ENCODE measurements at places on chromosomes 7 and 10.

DNA sequence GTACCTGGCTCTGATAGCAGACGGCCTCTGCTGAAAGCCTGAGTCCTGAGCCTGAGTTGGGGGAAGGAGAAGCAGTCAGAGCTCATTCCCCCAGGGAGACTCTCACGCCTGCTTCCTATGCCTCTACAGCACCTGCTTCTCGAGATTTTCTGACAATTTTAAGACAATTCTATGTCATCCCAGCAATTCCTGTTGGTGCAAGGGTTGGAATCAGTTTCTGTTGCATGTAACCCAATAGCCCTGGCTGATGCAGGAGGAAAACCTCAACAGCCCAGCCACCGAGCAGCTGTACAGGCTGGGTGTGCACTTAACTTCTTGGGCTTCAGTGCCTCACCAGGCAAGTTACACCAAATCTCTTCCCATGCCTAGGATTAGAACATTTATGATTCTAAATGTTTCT, 134.7 kb downstream of the GLI3 start:
- DNase-seq = no peak

- peak; percentile 34 for DNase-seq
These were observed 173.8 kb downstream of the TRIL start for GRCh38 chr7:28784171-28784902.

DNA sequence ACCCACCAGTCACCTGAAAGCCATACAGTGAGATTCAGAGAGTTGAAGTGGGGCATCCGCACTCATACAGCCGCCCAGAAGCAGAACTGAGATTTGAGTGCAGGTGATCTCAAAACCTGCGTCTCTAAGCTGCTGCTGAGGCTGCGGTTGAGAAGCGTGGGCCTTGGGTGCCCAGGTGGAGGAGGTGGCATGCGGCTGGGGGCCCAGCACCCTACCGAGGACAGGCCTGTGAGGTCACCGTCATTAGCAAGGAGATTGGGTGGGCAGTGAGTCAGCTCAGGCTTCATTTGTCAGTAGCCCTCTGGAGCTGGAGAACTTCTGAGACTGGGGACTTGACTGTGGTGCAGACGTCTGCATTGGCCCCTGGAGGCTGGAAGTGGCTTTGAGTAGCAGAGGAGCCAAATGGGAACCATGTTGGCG, 29.8 kb downstream of the ZMIZ1 start:
- DNase-seq = no peak

DNA sequence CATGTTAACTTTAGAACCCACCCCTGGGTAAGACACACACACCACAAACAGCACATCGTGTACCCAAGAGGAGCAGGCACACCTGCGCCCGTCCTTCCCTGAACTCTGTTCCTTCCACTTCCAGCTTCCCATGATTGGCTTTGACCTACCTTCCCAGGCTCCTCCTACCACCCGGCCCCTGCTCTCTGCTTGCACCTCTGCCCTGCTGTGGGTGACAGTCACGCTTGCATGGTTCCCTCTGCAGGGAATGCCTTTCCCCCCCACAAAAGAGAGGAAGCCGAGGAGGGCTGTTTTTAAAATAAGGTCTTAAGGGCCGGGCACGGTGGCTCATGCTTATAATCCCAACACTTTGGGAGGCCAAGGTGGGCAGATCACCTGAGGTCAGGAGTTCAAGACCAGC, 16.4 kb downstream of the SFXN4 start:
- no peak for DNase-seq

- peak; percentile 79 for DNase-seq
These were observed 1.5 kb downstream of the PTPN12 start for GRCh38 chr7:77538281-77539212.

- no peak for DNase-seq
These were observed 239.1 kb upstream of the KAT6B start for GRCh38 chr10:74587109-74587854.

GRCh38 chr7:77316219-77316978, 99.8 kb downstream of the GSAP start:
- DNase-seq = no peak

DNA sequence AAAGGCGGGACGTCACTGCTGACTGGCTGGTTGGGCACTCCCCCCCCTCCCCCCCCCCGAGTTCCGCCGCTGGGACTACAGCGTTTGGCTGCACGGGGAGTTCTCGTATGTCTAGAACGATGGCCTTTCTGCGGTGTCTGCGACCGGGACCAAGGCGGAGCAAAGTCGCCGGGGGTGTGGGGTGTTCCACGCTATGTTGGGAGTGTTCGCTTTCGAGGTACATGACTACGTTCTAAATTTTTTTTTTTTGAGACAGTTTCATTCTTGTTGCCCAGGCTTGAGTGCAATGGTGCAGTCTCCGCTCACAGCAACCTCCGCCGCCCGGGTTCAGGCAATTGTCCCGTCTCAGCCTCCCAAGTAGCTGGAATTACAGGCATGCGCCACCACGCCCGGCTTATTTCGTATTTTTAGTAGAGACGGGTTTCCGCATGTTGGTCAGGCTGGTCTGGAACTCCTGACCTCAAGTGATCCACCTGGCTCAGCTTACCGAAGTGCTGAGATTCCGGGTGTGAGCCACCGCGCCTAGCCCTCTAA, 573 bp upstream of the IDI1 start:
- no peak for DNase-seq

GRCh38 chr10:101227429-101228152, 1.7 kb downstream of the LBX1 start:
- no peak for DNase-seq

DNA sequence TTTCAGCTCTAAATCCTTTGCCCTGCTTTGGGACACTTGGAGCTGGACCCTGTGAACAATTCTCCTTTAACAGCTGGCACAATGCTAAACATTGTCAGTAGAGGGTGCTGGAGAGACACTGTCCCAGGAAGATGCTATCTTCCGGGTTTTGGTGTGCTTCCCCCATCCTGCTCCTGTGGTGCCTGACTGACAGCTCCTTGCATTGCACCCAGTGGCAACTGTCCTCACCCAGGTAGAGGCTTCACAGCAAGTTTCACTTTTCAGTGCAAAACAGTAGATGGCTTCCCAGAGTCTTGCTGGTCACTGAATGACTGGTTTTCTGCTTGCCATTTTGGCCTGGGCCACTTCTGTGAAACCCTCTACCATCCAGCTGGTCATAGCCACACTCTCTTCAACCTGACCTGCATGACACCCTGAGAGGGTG, 77.3 kb downstream of the CDC14C start:
- DNase-seq = peak; percentile 48

- no peak for DNase-seq
These were observed 13.2 kb downstream of the HDAC9 start for GRCh38 chr7:18508443-18509427.

- DNase-seq = no peak
These were observed 94.1 kb downstream of the PFKFB3 start for GRCh38 chr10:6296828-6297251.

GRCh38 chr7:90592033-90592432, 4.1 kb upstream of the CDK14 start:
- no peak for DNase-seq

DNA sequence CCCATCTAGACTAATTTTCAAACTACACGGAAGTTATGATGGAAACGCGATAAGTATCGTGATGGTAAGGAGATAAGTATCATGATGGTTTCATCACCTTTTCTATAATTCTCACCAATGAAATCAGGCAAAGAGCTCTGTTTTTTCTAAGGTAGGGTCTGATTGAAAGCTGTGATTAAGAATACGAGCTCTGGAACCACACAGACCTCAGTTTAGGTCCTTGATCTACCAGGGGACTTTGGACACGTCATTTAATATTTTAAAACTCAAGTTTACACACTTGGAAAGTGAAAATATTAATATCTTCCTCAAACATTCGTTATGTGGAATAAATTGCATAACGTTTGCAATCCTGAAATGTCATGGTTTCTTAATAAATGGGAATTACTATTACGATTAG, 538.2 kb upstream of the CELF2 start:
- DNase-seq = no peak

DNA sequence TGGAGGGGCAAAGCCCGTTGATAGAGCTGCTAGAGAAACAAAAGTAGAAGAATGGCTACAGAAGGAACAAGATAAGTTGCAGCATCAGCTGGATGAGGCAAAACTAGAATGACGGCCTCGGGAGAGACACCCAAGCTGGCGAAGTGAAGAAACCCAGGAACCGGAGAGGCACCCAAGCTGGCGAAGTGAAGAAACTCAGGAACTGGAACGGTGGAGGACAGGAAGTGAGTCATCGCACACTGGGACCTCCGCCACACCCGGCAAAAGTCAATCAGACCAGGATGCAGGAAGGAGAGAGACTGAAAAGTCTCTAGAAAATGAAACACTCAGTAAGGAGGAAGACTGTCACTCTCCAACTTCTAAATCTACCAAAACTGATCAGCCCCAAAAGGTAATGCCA, 133.0 kb upstream of the NEBL start:
- no peak for DNase-seq

DNA sequence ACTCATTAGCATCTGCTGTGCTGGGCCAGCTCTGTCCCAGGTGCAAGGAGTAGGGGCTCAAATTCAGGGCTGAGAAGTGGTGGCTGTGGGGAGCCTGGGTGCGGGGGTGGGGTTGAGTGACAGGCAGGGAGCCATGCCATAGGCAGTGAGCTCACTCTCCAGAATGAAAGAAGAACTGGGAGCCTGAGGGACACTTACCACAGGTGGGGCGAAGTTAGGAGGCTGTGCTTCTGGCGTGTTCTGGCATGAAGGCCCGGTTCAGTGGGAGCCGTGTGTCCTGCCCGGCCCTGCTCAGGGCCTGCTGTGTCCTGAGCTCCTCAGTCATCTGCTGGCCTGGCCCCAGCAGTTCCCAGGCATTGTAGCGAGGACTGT, 62.5 kb downstream of the MKI67 start:
- DNase-seq = no peak

DNA sequence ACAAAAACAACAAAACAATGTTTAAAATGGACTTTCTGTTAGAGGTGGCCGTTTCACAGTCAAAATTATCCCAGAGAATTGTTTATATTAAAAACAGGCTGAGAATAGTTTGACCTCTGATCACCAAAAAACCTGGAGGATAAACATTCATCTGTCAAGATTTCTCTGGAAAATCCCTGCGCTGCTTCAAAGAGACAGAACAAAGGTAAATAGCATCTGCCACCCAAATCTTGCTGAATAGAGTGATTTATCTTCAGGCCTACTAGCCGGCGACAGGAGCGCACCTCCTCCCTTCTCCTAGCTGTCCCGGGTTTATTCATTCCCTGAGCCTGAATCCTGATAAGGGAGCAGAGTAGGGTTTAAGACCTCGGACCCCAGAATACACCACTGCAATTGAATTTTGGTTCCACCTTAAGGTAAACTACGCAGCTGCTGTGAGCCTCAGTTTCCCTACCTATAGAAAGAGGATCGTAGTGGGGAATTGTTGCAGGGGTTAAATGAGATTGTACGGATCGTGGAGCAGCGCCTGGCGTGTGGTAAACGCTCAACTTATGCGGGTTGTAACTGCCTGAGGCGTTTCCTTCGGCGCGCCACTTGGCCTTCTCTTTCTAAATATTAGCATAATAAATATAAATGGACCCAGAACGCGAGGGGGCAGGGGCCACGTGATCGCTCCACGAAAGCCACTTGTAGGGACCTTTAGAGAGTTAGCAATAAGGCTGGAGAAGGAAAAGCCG, 498 bp upstream of the ST7 start:
- peak; percentile 50 for DNase-seq

GRCh38 chr7:65809259-65809981, 63.5 kb upstream of the VKORC1L1 start:
- DNase-seq = no peak

- DNase-seq = no peak
These were observed 129.9 kb downstream of the CCNY start for GRCh38 chr10:35466170-35466569.

DNA sequence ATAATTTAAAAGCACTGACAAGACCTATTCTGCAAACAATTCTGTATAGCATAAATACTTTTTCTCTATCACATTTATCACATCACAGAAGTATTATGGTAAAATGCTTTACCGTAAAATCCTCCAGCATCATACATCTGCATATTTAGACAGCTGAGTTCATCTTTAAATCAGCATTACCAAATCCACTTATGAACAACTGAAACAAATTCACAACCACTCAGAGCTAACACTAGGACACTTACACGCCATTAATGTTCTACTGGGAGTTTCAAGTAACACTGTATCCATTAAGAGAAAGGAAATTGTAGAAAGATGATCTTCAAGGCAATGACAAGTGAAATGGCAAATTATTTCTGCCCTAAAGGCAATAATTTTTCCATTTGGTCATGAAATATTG, 105.7 kb upstream of the DKK1 start:
- no peak for DNase-seq

DNA sequence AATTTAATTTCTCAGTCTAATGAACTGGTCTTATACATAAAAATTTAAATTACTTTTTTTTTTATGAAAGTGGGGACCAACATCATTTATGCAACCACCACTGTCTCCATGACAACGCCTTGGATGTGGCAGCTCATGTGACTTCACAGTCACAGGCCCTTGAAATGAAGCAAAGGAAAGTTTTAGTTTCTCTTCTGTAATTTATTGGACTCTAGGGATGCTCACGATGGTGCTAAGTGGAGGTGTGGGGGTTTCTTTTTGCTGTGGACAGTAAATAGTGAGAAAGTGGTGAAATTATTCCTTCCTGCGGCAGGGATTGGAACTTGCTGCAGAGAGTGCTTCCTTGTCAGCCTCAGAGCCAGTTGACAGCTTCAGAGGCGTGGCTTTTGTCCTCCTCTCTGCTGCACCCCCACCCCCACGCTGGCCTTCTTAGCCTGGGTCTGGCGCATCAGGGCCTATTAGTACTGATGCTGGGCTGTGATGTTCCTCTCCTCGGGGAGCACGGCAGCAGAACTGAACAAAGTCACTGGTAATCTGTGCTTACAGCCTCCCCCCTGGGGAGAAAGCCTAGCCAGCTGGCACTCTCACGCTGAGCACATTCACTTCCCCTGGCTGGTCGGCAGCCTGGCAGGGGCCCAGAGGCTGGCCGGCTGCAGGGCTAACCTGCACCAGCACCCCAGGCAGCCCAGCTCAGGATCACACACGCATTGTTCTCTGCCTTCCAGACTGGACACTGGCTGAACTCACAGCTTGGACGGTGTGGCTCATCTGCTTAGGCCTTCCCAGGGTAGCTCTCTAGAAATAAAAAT, 517.5 kb upstream of the GALNT17 start:
- peak; percentile 7 for DNase-seq

- DNase-seq = no peak
These were observed 123.8 kb downstream of the KCNMA1 start for GRCh38 chr10:77513781-77514331.

DNA sequence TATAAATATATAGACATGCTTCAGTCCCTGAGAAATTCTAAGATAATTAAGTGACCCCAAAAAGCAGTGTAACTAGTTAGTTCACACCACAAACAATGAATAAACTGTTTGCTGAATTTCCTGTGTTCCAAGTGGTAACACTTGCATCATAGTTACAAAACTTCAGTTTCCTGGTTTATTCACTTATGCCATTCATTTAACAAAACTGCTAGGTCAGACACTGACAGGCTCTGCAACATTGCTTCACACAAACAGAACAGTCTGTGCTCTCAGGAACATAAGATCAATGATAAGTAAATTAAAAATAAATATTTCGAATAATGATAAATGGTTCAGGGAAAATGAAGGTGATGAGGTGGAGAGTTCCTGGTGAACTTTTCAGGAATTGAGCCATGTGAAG, 133.3 kb upstream of the NAMPT start:
- no peak for DNase-seq

Data from SHP77 (cell line).